ENCODE measurements at places on chromosomes 7 and 10. TPM values are rescaled to one million over a fixed set of nuclear protein-coding genes. Genes with fewer than 3 reads are reported as not detected.

GRCh38 chr10:129580010-129580409, 113.0 kb downstream of the MGMT start:
- DNase-seq, result no peak

DNA sequence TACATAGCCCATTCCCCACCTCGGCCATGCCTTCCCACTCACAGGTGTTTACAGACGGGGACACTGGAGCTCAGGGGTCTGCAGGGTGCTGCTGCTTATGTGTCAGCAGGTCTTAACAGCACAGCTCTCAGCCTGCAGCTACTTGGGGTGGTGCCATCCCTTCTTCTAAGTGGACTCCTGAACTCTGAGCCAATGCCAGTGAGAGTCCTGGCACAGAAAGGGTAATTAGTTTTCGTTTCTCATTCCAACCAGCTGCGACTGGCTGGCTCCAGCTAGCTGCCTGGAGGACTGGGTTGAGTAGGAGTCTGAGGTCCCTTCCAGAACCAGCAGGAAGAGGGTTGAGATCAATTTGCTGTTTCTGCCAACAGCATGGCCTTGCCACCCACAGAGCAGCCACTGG, 88.3 kb upstream of the AGK start:
- no peak for DNase-seq

DNA sequence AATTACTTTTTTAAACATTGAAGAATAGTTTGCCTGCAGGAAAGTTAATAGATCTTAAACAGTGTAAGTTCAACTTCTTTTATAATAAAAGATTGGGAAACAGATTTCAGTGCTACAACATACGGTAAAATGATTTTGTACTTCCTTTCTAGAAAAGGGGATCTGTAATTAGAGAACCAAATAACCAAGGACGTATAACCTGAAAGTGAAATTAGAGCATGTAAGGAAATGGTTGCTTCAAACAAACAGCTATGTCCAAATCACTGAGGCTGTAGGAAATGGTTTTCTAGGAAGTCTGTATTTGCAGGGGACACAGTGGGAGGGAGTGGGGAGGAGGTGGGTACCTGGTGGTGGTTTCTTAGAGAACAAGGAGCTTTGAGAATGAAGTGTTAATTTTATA, 57.9 kb upstream of the EXOC6 start:
- DNase-seq, result no peak

GRCh38 chr7:72035266-72035665, 376.9 kb downstream of the CALN1 start:
- DNase-seq, result no peak

CPEB3 gene
- 2.2 TPM for total RNA-seq

All from mammary epithelial cell (primary cell).